Right forelimb (tissue), 1 donor: ENCODE measurements at places on chromosomes 16 and 17.

DNA sequence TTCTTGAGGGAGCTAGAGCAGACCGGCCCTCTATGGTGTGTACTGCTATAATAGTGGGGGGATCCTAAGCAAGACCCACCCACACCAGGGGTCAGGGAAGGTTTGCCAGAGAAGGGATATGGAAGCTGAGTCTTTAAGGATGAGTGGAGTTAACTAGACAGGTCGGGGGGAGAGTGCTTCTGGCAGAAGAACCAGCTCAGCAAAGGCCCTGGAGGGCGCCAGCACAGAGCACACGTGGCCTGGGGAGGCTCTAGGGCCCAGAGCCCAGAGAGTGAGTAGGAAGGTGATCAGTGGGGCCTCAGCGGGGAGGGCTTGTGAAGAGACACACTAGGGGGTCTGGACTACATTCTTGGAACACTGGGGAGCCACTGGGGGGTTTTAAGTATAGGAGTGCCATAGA, 21.1 kb downstream of the NGFR start:
- DNase-seq = no peak

DNA sequence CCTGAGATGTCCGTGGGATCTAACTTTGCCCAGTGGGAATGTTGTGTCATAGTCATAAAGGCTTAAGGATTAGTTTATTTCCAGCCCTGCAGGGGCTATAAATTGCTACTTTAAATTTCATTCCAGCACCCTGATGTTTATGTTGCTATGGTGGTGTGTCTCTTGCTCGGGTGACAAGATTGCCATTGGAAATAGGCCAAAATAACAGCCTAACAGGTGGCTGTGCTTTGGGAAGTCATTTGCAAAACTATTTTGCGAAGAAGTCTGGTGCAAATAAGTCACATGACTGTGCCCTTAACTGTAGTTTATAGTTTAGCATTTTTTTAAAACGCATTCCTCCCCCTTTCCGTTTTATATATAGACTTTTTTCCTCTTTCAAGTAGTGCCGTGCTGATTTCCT, 23.1 kb downstream of the PITPNC1 start:
- DNase-seq = no peak

GRCh38 chr16:76926595-76926994, 264.4 kb upstream of the MON1B start:
- DNase-seq = no peak

- DNase-seq = no peak
Observed at GRCh38 chr17:30375661-30376060, 3.1 kb upstream of the CPD start.

DNA sequence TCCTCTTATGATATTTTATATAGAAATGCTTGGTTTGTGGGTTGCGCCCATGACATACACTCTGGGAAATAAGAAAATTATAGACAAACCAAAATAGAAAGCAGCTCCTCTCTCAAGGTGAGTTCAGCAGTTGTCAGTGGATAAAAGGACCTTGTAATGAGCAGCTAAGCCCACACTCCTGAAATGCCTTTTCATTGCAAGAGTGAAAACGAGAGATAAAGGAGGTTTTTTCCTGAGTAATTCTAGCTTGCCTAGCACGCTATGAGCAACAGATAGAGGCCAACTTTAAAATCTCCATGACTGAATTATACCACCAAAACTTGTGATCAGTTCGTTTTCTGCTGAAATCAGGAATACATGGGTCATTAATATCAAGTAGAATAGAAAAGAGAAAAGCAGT, 261.8 kb upstream of the CACNG5 start:
- DNase-seq = no peak

DNA sequence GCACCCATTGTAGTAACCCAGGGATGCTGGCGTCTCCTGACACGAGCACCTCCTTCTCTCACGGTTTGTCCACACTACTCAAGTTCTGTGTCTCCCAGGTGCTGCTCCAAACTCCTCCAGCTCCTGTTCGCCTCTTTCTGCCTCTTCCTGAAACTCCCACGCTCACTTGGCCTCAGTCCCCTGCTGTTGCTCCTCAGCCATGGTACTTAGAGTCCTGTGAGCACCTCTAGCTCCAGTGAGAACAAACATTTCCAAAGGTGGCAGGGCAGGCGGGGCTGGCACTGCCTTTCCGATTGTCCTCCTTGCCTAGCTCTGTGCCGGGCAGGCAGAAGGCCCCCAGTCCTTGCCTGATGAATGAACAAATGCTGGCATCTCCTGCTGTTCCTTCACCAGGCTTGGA, 146.1 kb downstream of the SDK2 start:
- no peak for DNase-seq

- DNase-seq = no peak
Observed at GRCh38 chr17:36631022-36631421, 29.6 kb downstream of the MRM1 start.

DNA sequence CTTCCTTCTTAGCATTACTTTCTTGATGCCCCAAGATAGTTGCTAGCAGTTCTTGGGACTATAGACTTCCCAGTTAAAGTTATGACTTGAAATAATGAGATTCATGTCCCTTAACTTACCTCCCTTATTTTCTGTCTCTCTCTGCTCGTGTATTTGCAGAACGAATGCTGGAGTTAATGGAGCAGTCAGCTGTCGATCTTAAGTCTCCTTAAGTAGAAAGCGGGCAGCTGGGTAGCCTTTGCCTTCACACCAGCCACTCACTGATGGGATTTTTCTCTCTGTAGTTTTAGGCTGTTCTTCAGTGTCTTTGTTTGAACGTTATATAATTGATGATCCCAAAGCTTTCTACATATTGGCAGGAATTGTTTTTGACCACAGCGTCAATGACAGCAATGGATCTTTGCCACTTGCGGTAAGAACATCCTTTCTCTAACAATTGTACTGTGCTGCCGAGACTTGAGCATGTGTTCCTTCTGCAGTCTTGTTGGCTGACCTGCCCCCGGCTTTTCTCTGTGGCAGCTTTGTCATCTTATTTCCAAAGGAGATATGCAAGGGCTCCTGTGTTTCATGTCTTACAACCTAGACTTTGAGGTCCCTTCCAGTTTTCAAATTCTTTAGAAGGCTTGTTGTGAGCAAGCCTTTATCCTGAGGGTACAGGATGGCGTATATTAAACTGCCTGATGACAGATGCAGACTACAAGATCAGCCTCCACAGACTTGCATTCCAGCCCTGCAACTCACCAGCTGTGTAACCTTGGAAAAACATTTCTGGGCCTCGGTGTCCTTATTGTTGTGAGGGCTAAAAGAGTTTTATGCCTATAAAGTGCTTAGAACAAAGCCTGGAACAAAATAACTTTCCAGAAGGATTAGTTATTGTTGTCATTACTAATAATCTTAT, 25.1 kb upstream of the ABCA3 start:
- DNase-seq = no peak

- no peak for DNase-seq
Observed at GRCh38 chr16:88458039-88458772, 5.1 kb downstream of the ZFPM1 start.

DNA sequence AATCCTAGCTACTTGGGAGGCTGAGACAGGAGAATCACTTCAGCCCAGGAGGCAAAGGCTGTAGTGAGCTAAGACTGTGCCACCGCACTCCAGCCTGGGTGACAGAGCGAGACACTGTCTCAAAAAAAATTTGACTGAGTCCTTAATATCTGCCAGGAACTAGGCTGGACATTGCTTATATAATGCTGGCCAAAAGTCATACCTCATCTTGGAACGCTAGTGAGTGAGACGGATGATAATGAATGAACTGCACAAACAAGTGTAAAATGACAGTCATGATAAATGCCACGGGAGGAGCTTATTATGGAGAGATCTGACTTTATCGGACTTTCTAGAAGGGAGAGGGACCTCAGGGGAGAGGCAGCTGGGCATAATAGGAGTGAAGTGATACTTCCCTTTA, 327.6 kb downstream of the SHISA9 start:
- no peak for DNase-seq

DNA sequence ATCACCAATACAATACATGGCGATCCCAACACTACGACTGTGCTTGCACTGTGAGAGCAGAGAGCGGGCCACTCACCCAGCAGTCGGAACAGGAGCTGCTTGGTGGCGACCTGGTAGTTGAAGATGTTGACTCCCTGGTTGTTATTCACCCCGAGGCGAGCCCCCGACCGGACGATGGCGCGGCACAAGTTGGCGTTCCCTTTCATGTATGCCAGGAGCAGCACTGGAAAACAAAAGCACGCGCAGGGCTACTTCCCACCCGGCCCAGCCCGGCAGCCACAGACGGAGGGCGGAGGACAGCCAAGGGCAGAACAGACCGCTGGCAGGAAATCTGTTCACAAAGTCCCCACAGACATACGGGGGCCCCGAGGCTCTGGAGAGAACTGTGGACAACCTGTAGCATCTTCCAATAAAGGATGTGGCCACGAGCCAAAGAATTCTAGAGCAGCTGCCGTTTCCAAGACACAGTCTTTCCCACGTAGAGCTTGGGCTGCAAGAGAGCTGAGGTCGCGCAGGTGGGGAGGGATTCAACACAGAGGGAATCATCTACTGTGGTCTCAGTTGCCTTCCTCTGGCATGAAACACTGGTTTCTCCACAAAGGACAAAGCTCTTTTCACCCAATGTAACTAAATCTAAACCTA, 27.8 kb downstream of the CYB5D2 start:
- DNase-seq = no peak

DNA sequence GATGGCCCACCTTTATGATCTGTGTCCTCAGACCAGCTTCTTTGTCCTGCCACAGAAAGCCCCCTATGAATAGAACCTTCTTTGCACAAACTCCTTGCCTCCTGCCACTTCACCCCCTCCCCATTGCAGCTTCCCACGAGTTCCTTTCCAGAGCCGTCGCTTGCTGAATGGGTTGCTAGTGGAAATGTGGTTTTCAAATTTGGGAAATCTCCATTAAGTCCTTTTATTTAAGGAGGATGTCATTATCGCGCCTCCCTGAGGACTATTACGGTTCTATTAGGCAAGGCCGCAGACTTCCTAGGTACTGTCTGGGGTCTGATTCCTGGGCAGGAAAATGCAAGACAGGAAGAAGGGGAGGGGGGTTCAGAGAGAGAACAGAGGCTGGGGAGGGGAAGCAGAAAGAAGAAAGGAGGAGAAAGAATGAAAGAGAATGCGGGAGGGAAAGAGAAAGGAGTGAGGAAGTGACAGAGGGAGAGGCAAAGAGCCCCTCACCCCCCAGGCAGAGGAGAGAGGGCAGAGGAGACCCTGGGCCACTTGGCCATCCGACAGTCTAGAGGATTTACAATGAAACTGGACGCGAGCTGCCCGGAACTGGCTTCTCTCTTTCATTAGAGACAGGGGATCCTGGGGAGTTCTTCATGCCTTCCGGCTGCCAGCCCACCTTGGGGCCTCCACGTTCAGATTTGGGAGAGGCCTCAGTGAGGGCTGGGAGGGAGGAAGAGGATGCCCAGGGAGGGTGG, 31.7 kb upstream of the ETV4 start:
- no peak for DNase-seq

- DNase-seq = no peak
Observed at GRCh38 chr16:89847940-89848297, 19.6 kb downstream of the SPIRE2 start.

DNA sequence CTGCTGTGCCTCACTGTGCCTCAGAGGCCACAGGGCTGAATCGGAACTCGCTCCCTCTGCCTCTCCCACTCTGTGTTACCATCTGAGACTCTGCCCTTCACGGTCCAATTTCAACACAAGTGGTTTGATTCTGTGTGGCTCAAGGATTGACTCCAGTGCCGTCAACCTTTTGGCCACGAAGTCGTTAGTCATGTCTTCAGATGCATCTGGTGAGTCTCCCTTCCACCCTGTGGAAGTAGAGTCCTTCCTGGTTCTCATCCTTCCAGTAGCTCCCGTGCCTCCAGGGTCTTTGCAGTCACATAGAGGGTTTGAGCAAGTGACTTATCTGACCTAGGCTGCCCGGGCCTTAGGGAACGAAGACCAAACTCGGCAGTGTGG, 51.2 kb downstream of the PGS1 start:
- no peak for DNase-seq

GRCh38 chr16:80084614-80085013, 456.2 kb upstream of the DYNLRB2 start:
- DNase-seq = peak; percentile 68

DNA sequence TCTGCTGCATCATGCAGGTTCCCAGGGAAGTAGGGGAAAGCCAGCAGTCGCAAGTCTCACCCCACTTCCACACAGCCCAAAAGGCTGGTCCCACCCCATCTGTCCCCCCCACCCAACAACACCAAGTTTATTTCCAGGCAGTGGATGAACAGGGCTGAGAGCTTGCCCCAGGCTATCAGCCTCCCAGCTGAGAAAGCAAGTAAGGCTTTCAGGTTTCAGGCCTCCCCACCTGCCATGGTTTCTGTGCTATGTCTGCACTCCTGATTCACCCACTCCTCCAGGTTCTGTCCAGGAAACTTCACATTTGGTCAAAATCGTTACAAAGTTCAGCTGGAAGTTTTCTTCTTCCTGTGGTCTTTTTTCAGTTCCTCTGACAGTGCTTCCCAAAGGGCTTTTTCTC, 97.5 kb upstream of the HS3ST3A1 start:
- DNase-seq = no peak

DNA sequence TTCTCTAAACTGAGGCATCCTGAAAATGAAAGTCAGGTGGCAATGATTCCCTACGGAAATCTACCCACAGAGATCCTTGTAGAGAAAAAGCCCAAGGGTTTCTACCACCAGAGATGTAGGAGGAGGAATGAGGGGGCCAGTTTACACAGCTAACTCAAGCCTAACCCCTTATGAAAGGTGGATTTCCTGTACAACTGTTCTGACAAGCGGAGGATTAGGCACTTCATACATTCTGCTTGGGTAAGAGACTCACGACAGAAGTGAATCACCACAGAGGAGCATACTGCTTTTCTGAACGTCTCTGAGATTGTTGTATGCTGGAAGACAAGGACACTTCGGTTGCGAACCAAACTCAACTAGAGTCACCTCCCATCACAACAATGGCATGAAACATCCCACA, 72.7 kb downstream of the SMG6 start:
- DNase-seq = no peak

DNA sequence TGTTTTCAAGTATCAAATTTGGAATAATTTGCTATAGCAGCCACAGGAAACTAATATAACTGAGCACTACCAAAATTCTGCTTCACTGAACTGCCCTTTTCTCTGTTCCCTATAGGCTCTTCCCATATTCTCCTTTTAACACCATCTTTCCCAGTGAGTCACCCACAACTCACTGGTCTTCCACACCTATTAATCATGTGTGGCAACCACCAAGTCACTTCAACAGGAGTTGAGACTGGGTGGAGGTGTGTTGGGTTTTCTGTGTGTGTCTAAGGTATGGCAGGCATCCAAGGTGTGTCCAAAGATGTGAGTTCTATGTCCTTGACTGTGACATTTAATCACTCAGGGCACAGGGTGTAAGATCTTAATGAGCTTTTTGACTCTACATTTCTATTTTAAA, 610.0 kb upstream of the CDH11 start:
- DNase-seq = no peak

GRCh38 chr16:53829186-53829747, 125.3 kb downstream of the FTO start:
- DNase-seq = no peak

DNA sequence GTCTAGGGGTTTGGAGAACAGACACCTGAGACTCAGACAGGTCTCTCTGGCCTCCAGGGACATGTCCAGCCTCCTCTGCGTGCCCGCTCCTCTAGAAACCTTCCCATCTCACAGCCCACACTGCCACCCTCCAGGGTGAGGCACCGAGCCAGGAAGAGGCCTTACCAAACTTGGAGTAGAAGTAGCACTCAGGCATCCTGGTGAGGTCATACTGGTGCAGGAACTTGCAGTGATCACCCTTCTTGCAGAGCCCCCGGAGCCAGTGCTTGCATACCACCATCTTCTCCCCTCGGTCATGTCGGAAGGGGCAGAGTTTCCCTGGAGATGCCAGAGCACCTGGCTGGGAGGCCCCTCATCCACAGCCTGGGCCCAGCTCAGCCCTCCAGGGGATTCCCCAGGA, 4.2 kb downstream of the CPSF4L start:
- DNase-seq = no peak

- DNase-seq = no peak
Observed at GRCh38 chr16:72934636-72935403, 113.1 kb downstream of the ZFHX3 start.
